ENCODE measurements at places on chromosomes 11 and 22.

- no peak for DNase-seq
Measured at GRCh38 chr11:62567018-62567633, 6.6 kb downstream of the EEF1G start.

- DNase-seq, result no peak
Measured at GRCh38 chr11:44716256-44716655, 10.5 kb upstream of the TSPAN18 start.

DNA sequence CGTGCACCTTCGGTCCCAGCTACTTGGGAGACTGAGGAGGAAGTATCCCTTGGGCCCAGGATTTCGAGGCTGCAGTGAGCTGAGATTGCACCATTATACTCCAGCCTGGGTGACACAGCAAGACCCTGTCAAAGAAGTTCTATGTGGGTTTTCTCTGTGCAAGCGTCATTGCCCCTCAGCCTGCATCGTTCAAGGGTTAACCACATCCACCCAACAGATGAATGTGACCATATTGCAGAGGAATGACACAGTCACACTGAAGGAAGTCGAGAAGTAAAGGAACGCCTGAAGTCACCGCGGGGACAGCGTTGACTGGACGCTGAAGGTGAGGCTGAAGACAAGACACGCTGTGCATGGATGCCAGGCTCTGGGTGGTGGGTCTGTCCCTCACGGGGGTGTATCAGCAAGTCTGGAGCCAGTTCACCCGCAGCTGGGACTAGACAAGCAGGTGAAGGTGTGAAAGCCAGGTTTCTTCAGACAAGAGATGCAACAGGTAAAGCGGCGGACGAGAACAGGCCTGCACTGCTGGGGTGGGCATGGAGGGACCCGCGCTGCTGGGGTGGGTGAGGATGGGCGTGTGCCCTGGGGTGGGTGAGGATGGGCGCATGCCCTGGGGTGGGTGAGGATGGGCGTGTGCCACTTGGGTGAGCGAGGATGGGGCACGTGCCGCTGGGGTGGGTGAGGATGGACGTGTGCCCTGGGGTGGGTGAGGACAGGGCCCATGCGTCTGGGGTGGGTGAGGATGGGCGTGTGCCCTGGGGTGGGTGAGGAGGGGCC lies 36.5 kb upstream of the TOLLIP start:
- no peak for DNase-seq

GRCh38 chr11:96342014-96342960 lies 708 bp downstream of the MAML2 start:
- no peak for DNase-seq

- DNase-seq, result no peak
Measured at GRCh38 chr11:85281550-85281949, 345.6 kb downstream of the DLG2 start.

DNA sequence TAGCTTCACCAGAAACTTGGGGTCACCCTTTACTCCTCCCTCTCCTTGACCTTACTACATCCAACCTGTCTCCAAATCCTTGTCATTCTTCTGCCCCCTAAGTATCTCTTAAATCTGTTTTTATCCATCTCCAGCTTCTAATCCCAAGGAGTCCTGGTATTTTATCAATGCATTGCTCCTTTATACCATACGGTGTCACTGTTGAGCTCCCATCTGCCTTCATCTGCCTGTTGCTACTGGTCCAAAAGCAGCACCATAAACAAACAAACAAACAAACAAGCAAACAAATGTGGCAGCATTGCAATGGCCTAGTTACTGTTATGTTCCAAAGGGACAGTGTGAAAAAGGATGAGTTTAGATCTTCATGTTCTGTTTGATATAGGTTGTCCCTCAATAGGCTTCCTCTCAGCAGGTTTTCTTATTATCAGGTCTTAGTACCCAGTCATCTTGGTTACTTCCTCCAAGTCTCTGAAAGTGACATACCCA lies 34.2 kb downstream of the DNHD1 start:
- DNase-seq, result peak; percentile 53

All from GM10248 (cell line).